ENCODE measurements at places on chromosomes 3 and 15.
A peak's percentile ranks its signal among the peaks of the same experiment; 100 is the strongest.

GRCh38 chr3:66450390-66451022 is 50.3 kb downstream of the LRIG1 start:
- DNase-seq: no peak

- no peak for DNase-seq
These were observed 499 bp downstream of the ALDH1A2 start for GRCh38 chr15:58064980-58065444.

DNA sequence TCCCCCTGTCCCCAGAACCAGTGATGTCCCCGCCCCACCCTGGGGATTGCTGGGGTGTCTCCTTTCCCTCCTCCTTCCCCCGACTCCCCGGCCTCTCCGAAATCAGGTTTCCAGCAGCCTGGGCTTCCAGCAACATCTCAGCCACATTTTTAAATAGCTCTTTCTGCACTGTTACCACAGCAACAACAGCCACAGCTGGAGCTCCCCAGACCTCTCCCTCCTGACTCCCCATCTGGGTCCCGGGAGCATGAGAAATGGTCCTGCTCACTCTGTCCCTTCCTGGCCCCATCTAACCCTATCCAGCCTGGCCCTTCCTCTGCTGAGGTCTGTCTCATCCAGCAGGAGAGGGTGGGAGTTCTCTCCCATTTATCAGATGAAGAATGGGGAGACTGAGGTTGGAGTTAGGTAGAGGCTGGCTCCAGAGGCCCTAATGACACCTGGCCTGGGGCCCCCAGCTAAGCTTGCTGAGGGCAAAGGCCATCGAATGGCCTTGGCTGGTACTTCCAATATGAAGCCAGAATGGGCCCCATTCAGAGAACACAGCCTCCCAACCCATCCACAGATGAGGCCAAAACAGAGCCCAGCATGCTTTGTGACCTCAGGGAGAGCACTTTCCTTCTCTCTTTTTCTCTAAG is 1.5 kb downstream of the CAMK1 start:
- no peak for DNase-seq

DNA sequence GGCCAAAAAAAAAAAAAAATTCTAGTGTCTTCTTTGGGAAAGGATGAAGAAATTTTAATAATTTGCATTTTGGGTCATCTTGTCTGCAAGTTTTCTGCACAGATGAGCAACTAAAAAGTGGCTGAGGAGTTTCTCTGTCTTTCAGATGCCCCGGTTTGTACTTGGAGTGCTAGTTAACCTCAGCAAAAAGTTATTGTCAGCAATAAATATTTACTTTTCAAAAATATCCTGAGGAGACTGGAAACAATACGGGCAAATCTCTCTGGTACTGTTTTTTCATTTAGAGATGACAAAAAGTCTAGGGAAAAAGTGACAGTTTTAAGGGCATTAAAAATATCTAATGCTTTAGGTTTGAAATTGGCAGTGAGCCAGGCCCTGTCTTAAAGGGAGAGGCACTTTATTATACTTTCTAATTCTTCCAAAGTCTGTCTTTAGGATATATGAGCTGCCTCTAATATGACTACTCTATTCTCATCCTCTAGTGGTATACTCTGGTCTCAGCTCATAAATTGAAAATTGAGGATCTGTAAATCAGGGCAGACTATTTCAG is 436.0 kb upstream of the NR2F2 start:
- DNase-seq: no peak

DNA sequence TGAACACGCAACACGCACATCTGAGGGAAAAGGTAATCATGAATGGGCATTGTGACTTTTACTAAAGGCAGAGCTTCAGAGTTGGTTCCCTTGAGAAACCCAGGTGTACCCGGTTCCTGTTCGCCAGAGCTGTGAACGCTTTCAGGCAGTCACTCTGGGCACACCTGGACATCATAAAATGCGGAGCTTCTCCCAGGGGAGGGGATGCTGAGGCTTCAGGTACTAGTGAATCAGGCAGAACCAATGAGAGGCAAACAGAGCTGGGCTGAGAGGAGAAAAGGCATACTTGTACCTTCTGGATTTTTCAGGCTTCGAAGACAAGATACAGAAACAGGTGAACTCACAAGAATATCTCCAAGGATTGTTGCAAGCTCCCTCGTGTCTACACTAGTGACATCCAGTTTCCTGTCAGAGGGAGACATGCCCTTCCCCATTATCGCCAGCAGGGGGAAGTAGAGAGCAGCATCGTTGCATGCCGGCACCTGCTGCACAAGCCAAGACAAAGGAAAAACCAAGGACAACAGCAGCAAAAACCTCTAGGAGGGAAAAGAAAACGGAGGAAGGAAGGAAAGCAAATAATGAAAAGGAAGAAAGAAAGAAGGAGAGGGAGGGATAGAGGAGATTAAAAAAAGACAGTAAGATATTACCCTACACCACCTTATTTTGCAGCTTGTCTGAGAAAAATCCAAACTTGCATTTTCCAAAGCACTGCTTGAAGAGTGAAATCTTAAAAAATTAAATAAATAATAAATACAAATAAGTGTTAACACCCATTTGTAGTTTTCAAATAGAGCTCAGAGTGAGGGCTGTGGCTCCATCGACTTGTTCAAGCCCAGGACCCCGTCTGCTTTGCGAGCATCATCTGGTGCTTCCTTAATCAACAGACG is 2.0 kb downstream of the AHSG start:
- peak; percentile 51 for DNase-seq
